ENCODE measurements at places on chromosomes 3 and 15. TPM values are rescaled to one million over a fixed set of nuclear protein-coding genes. Genes with fewer than 3 reads are reported as not detected.

DNA sequence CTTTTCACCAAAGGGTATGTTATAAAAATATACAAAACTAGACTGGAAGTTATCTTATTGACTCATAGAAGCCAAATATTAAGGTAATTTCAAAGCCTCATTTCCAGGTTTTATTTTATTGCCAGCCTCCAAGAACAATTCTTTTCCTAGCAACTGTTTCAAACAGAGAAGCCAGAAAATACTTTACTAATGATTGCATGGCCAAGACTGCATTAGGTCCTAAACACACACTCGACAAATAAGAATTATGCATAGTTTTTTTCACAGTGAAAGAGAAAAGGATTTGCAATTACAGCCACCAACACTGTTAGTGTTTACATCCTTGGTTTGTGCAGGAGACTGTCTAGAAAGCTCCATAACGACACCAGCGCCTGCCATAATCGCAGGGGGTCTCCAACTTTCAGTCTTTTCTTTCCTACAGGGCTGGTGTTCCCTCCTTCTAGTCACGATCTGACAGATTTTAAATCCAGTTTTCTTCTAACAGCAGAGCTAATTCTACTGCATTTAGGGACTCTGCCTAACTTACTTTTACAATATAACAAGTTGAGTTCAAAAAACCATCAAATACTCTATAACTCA, 58.1 kb downstream of the CLASP2 start:
- no peak for DNase-seq

DNA sequence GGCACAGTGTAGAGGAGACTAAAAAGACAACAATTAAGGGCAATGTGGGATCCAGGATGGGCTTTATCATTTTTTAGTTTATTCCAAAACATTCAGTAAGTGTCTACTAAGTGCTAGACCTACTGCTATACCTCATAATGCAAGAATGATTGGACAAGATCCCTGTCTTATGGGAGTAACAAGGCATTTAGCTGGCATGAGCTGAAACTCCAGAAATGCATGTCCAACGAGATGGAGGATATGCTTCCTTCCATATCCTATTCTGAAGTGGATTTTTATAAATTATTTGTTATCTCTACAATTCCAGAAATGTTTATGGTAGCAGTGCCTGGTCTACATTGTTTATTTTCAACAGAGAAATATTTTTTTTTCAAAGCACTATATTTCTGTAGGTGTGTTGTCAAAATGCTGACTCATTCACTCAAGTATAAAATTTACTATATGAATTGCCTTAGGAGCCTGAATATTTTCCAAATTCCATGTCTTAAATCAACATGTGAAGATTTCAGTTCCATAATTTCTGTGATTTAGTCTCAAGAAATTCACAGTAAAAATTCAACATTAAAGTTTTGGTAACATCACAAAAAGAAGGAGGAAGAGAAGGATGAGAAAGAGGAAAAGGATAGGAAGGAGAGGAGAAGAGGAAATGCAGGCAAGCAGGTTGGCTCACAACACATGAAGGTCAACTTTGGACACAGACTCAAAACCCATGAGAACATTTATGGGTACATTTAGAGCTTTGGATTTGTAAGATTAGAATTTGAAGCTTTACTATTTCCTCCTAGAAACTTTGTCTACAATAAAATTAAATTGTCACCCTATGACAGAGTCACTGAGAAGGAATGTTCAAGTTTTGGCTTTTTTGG, 88.6 kb downstream of the P3H2 start:
- no peak for DNase-seq

- DNase-seq, result no peak
Measured at GRCh38 chr3:37506956-37507535, 332.7 kb upstream of the LRRFIP2 start.

DNA sequence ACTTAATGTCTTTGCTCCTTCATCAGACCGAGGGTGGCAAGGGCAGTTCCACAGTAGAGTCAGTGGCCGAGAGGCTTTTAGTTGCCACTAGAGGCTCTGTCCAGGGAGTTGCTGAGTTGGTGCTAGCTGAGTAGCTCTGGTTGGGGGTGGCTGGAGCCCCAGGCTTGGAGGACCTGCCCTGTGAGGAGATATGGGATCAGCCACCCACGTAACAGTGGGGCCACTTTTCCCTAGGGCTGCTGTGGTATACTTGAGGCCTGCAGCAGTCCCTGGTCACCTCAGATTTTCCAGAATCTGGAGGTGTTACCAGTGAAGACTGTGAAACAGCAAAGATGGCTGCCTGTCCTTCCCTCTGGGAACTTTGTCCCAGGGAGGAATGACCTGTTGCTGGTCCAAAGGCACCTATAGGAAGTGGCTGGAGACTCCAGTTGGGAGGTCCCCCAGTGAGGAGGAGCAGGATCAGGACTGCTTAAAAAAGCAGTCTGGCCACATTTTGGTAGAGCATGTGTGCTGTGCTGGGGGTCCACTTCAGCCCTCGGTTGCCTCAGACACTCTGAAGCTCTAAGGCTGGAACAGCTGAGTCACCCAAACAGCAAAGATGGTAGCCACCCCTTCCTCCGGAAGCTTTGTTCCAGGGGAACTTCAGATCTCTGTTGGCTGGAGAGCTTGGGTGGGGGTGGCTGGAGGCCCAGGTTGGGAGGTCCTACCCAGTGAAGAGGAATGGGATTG, 72.9 kb downstream of the AKAP13 start:
- DNase-seq, result no peak

- DNase-seq, result no peak
Measured at GRCh38 chr3:130259166-130259874, 86.2 kb upstream of the COL6A5 start.

DNA sequence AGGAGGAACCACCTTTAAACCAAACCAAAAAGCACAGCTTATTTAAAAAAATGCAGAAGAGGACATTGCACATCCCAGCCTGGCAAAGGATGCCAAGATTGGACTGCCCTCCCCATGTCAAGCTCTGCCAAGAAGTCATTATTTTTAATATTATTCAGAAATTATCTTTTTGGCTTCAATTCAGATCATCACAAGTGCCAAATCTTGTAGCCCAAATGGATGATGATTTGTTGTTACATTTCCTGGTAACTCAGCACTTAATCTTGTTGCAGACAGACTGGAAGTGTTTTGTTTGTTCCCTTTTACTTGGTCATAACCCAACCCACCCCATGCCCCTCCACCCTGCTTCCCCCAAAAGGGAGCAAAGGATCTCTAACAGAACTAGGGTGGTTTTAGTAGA, 28.1 kb upstream of the LXN start:
- no peak for DNase-seq

- no peak for DNase-seq
Measured at GRCh38 chr3:129689036-129689435, 82.6 kb upstream of the PLXND1 start.

GRCh38 chr3:174477491-174477890, 381.6 kb upstream of the NAALADL2 start:
- DNase-seq, result no peak

- DNase-seq, result no peak
Measured at GRCh38 chr3:4809922-4810321, 169.3 kb upstream of the BHLHE40 start.

DNA sequence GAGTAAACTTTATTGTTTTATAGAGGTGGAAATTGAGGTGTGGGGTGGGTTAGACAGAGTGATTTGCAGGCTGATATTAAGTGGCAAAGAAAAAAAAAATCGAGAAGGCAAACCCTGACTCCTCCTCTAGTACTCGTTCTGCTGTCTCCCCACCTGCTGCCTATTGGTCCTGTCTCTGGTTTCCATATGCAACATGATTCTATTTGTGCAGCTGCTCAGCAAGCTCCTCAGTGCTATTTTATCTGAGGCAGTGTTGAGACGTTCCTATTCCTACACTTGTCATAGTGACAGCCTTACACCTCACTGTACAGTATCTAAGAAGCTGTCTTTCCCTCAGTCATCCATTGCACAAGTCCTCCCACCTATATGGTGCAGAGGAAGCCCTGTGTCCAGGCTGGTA, 45.1 kb downstream of the RSL24D1 start:
- no peak for DNase-seq

The RBPMS2 gene
- total RNA-seq, result 255 TPM

The EXD1 gene
- not detected for total RNA-seq

The SOX2 gene
- 0.27 TPM for total RNA-seq

Measured in Right ventricle myocardium inferior (tissue), 1 donor.